ENCODE measurements at places on chromosomes 5 and 9.

- no peak for DNase-seq
These were observed 72.7 kb downstream of the KCNN2 start for GRCh38 chr5:114434396-114435219.

GRCh38 chr5:483011-483410 is 40.0 kb downstream of the EXOC3 start:
- no peak for DNase-seq

DNA sequence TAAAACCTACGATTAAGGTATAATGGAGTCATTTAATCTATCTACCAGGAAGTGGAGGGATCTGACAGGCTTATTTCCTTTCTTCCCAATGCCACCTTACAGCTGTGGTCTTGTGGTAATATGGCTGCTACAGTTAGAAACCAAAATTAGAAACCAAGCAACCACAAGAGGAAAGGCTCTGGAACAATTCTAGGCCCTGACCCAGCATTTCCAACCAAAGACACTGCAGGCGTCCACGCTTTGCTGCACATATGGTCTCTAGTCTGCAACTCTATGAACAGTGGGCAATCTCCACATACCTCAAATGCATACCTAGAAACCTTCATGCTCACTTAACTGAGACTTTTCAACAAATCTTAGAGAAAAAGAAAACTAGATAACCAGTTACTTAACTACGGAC is 339.1 kb downstream of the NFIB start:
- no peak for DNase-seq

DNA sequence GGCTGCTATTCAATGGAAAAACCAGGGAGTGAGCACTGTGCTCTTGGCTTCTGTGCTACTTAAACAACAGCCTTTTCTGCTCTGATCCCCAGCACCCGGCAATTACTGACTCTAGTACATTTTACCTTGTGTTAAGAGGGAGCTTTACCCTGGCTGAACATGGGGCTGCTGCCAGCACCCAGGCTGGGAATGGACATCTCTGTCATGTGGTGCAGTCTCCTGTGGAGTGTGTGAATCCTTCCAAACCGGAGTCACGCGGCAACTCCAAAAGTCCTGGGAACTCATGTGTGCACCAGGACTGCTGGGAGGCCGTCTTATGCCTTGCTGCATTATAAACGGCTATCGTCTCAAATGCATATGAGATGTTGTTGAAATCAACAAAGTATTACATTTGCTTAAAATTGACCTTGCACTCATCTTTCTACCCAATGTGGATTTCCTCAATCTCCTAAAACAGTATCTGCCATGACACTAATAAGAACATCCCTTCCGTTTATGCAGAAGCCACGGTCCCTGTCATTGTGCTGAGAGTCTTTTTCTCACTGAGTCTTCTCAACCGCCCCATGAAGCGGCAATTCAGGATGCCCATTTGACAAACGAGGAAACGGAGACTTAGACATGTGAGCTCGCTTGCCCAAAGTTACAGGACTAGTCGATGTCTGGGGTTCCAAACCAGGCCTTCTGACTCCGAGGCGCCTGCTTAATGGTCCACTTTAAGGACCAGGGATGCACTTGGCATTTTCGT is 884 bp upstream of the GSN start:
- no peak for DNase-seq

DNA sequence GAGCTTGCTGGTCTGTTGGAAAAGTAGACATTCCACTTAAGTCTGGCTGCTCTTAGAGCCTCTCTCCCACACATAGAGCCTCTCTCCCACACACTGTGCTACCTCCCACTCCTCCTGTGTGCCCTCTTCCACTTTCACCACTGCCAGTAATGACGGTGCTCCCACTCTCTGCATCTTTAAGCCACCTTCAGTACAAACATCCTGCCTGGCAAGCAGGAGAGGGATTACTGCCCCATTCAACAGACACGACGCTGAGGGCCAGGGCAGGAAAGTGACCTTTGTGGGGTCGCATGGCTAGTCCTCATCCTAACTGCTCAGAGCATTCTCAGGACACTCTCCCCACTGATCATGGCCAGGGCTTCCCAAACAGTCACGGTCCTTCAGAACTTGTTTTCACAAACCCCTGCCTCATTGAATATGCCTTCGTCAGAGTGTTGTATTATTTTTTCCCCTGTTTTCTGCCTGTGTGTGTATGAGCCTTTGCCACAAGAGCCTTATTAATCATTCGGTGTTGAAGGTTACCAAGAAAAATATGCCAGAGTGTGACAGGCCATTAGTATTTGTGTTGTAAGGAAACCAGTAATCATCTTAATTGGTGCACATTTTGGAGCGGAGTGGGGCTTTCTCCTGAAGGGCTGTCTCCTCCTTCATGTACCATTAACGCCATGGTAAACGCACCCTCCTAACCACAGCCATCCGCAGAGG is 87.1 kb upstream of the SAP30L start:
- no peak for DNase-seq

DNA sequence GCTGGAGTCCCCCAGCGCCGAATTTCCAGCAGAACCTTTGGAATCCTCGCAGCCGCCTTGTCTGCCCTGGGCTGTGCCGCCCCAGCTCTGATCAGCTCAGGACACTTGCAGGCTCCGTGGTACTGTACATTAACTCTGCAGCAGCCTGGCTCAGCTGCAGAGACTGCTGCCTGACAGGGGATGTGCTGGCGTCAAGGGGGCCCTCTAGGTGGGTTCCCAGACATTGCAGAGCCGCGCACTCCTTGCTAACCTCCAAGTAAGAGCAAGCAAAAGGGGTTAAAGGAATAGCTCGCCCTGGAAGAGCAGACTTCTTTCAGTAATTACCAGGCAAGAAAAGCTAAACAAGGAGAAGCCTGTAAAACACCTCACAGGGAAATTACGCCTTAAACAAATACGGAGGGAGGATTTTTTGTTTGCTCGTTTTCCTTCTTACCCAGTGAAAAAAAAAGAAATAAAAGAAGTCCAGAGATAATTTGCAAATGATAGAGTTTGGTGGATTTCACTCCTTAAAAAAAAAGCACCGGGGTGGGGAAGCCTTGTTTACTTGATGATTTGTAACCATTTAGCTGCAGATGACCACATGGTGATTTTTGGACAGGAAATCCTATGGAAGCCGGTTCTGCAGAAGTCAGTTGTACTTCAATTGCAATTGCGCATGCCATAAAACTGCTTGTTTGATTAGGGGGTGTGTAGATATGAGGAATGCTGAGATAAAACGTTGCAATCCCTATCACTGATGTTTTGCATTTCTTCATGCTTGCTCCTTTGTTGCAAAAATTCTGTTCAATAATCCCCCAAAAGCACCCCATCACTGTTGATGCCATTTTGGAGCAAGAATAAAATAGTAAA is 305.8 kb downstream of the PDE4D start:
- DNase-seq = no peak

- DNase-seq = no peak
These were observed 479.4 kb downstream of the RASEF start for GRCh38 chr9:82583524-82583923.

DNA sequence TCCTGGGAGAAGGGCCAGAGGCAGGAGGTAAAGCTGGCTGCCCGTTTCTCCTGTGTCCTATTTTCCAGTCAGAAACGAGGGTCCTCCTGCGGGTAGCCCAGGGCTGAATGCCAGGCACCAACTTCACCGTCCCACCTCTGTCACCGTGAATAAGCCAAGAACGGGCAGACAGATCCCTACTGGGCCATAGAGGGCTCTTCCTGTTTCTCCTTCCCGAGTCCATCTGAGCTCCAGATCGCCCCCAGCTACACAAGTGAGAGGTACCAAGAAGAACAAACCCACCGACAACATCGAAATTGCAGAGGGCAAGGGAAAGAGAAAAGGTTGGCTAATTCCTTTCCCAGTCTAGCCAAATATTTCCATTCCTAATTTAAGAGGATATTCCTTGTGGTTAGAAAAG is 93.7 kb downstream of the SPOCK1 start:
- no peak for DNase-seq

GRCh38 chr5:173316339-173317020 is 11.7 kb downstream of the STC2 start:
- no peak for DNase-seq

- DNase-seq = no peak
These were observed 4.4 kb upstream of the ST6GALNAC6 start for GRCh38 chr9:127903557-127904475.

DNA sequence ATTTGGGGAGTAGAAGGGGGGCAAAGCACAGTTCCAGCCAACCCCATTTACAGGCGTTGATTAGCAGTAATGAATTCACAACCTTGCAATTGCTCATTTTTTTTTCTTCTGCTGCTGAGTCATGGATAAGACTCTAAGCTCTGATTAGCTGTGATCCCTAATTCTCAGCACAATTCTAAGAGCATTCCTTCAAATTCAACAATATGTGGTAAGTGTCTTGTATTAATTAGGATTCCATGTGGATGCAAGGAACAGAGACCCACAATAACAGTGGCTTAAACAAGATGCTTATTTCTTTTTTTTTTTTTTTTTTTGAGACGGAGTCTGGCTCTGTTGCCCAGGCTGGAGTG is 133.4 kb downstream of the PALM2AKAP2 start:
- DNase-seq = peak; percentile 58

DNA sequence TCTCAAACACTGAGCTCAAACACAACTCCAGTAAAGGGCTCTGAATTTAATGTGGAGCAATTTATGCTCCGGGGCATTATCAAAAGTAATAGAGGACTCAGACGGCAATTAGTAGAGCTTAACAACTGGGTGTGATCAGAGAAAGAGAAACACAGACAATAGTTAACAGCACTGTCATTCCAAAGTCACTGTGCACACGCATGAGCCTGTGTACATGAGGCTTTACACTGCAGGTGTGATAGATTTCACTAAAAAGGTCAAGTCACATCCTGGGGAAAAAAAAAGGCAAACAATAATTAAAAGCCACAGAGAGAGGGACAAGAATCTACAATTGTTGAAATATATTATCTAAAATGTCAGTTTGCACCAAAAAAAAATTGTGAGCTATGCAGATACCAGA is 956.5 kb downstream of the CDH18 start:
- no peak for DNase-seq

GRCh38 chr5:136330353-136331038 is 34.8 kb downstream of the TRPC7 start:
- DNase-seq = no peak

DNA sequence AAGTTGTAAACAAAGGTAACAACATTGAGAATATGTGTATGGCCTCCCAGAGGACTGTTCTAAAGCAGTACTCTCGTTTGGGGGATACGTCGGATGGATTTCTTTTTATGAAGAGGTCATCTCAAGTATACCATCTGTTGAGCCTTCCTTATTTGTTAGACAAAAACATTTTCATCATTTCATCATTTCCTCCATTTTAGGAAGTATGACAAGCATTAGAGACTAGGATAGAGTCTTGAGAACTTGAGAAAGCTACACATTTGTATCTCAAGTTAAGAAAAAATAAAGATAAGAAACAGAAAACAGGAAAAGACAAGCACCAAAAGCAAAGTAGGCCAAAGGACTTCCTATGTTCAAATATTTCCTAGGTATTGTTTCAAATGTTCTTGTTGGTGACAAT is 307.0 kb downstream of the EFNA5 start:
- DNase-seq = no peak

DNA sequence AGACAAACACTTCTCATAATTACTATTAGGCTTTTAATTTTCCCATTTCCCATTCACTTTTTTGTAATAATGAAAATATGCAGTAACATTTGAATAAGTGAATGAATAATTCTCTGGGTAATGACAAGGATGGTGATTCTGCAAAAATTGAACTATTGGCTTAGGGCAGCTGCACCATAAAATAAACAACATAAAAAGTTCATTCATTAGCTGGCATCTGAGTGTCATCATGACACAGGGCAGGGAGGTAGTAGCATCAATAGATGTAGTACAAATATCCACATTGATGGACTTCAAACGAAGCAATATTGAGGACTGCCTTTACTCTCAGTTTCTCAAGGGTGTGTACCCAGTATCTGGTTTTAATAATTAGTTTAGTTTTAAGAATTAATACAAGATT is 4.9 kb downstream of the MEGF10 start:
- no peak for DNase-seq

DNA sequence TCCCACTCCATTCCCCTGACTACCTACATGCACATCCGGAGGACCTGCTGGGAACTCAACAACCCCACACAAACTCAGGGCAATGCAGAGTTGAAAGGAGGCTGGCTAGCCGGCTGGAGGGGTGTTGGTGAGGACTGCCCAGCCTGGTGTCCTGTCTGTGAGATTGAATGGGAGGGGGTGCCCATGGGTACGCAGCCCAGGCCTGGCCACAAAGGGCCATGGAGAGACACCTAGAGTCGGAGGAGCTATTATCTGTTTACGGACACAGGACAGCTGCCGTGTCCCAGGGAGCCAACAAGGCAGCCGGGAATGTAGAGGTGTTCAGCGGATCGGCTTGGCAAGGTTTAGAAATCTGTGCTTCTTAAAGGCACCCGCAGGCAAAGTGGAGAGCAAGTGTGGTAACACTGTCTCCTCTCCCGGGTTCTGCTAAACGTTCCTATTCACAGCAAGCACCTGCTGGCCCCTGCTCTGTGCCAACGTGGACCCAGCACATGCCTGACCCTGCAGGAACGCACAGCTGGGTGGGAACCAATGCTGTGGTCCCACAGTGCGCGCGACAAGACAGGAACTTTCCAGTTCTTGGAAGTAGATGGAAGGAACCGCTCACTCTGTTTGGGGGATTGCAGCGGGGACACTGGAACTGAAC is 166.7 kb downstream of the DAB2IP start:
- DNase-seq = no peak

- no peak for DNase-seq
These were observed 136.2 kb upstream of the HAPLN1 start for GRCh38 chr5:83856881-83857280.

- peak; percentile 51 for DNase-seq
These were observed 64.0 kb downstream of the POU5F2 start for GRCh38 chr5:93677359-93677891.

- no peak for DNase-seq
These were observed 112.7 kb upstream of the IQGAP2 start for GRCh38 chr5:76290321-76290757.

DNA sequence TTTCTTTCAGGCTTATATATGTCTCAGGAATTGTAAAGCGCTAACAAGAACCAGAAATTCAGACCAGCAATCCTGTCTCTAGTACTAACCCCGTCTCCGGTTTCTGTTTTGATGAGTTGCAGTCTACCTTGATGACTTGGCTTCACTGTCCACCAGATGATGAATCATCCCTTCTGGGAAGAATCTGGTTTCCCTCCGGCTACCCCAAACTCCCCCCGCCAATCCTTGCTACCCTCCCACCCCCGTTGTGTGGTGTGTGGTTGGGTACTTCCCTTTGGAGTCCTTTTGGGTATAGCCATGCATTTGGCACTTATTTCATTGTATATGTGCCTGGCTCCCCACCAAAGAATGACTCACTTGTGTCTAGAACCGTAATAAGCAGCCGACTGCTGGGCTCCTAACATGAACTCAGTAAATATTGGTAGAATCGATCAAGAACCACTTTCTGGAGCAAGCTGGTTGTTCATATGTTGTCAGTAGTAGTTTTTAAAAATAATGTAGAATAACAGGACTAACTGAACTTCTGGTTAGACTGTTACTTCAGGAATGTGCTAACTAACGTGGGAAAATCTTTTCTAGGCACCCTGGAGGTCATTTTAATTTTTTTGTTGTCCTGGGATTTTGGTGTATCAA is 8.3 kb upstream of the TGFBI start:
- DNase-seq = peak; percentile 99

GRCh38 chr5:179302499-179303185 is 42.6 kb downstream of the ADAMTS2 start:
- DNase-seq = no peak
